ENCODE measurements at places on chromosomes 1 and 21. TPM values are rescaled to one million over a fixed set of nuclear protein-coding genes. Genes with fewer than 3 reads are reported as not detected.

DNA sequence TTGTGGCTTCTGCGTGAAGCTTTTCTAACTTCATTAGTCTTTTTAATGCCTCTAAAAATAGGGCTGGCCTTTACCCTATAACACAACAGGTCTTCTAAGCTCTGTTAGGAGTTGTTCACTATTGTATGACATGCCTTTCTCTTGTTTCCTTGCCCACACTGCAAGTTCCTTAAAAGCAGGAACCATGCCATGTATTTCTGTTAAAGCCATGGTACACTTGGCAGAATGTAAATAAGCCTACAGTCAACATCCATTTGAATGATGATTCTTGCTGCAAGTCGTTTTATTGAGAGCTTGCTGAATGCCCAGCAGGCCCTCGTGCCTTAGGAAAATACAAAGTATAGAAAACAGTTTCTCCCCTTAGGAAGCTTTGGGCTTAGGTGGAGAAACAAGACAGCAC, 214.6 kb downstream of the DUSP10 start:
- no peak for DNase-seq
- H3K27me3 ChIP-seq = no peaks in the 10 kb centered on the region
- no peaks in the 10 kb centered on the region for H3K36me3 ChIP-seq
- H3K27ac ChIP-seq = no peak overlapping the region

DNA sequence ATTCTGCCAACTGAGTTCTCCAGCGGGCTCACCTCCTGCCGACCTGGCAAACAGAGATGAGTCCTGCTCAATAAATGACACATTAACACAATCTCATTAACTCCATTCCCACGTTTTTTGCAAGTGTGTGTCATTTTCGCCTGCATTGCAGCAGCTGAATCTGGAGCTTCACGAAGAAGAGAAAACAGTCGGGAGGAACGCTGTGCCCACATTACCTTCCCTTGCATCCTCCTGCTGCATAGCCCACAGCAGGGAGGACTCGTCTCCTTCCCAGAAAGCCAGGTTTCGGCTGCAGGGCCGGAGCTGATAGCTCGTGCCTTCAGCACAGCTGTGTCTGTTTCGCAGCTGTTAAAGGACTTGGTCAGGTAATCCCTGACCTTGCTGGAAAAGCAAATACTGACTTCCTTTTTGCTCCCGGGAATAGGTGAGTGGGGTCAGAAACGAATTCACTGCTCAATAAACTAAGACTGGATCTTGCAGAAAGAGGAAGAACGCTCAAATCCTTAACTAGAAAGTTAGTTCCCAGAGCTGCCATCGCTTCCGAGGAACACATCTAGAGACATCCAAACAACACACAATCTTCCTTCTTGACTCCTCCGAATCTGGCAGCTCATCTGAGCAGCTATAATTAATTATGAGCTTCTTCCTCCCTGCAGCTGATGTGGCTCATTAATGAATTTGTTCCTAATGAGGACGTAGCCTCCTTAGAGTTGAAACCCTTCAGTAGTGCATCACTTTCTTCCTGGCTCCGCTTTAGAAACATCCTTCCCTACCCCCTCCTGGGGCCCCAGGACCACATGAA, 33.0 kb downstream of the KANK4 start:
- H3K4me3 ChIP-seq = peak overlapping the region; percentile 28
- H3K27ac ChIP-seq = no peak overlapping the region
- H3K27me3 ChIP-seq = no peaks in the 10 kb centered on the region
- peaks cover 19% of the 10 kb centered on the region for H3K4me1 ChIP-seq

CNR2 gene
- total RNA-seq = not detected

AXDND1 gene
- total RNA-seq = 1.7 TPM

CLDN17 gene
- not detected for total RNA-seq
